Activated CD8-positive, alpha-beta memory T cell treated with anti-CD3 and anti-CD28 coated beads, Interleukin-2, amount 10 ng/mL, durations not matched to agents 7 days and 5 days (primary cell): ENCODE measurements at places on chromosomes 4 and X.

DNA sequence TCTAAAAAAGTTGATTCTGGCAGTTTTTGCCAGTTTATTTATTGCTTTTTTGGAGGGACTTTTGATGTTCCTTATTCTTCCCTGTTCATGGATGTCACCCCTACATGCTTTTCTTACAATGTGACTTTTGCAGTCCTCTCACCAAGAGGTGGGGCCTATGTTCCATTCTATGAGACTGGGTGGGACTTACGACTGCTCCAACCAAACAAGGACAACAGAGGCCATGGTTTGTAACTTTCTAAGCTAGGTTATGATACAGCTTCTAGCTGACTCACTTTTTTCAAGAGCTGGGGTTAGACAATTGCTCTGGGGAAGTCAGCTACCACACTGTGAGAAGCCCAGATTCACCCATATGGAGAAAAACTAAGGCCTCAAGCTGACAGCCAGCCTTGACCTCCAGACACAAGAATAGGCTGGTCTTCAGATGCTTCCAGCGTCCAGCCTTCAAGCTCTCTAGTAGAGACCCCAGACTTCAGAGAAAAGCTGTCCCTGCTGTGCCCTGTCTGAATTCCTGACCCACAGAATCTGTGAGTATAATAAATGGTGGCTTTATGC is 39.5 kb downstream of the ENOPH1 start:
- no peaks in the 10 kb centered on the region for H3K27me3 ChIP-seq
- no peak for DNase-seq
- no peak overlapping the region for H3K4me3 ChIP-seq
- no peaks in the 10 kb centered on the region for H3K4me1 ChIP-seq

DNA sequence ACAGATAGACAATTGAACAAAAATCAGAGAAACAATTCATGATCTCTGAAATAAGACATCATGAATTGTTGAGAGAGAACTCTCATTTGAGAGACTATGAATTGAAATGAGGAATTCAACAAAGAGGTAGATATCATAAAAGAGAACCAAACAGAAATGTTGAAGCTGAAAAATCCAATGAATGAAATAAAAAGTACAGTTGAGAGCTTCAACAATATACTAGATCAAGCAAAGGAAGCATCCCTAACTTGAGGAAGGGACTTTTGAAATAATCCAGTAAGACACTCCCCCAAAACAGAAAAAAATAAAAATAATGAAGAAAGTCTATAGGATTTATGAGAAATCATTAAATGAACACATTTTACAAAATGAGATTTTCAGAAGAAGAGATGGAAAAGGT is 310.0 kb upstream of the PCDH10 start:
- H3K4me3 ChIP-seq = no peak overlapping the region
- no peak for DNase-seq
- no peaks in the 10 kb centered on the region for H3K36me3 ChIP-seq
- no peaks in the 10 kb centered on the region for H3K4me1 ChIP-seq
- H3K27me3 ChIP-seq = no peaks in the 10 kb centered on the region

GRCh38 chrX:10620121-10620699 is at the start of gene MID1:
TSS of gene MID1 (minus strand) at chrX:10620585. CDS start at chrX:10567547, 53,038 bp downstream.
- peaks cover 53% of the 10 kb centered on the region for H3K27me3 ChIP-seq
- H3K27ac ChIP-seq = no peak within 1 kb of the TSS
- H3K4me1 ChIP-seq = peaks cover 4% of the 10 kb centered on the region
- no peaks in the 10 kb centered on the region for H3K36me3 ChIP-seq
- no peak within 1 kb of the TSS for H3K4me3 ChIP-seq
- no peak for DNase-seq

DNA sequence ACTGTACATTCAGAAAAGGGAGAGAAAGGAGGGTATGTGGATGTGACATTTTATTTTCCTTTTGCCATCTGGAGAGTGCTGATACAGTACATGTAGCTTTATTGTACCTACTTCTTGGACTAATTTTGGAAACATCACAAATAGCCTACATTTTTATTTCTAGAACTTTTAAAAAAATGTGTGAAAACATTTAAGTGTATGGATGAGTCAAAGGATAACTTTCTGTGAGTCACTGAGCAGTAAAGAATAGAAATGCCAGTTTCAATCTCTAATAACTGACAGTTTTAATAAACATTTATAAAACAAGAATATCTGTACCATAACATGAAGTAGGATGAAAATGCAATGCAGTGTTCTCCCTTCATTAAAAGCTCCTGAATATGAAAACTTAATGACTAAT is 374.4 kb upstream of the NWD2 start:
- H3K27me3 ChIP-seq = no peaks in the 10 kb centered on the region
- no peak overlapping the region for H3K4me3 ChIP-seq
- DNase-seq = no peak

- no peak overlapping the region for H3K27ac ChIP-seq
- H3K4me3 ChIP-seq = no peak overlapping the region
- peak; percentile 36 for DNase-seq
- peaks cover 66% of the 10 kb centered on the region for H3K36me3 ChIP-seq
- H3K4me1 ChIP-seq = peaks cover 4% of the 10 kb centered on the region
Observed at GRCh38 chrX:1442016-1442665, 10.6 kb downstream of the ASMTL start.

DNA sequence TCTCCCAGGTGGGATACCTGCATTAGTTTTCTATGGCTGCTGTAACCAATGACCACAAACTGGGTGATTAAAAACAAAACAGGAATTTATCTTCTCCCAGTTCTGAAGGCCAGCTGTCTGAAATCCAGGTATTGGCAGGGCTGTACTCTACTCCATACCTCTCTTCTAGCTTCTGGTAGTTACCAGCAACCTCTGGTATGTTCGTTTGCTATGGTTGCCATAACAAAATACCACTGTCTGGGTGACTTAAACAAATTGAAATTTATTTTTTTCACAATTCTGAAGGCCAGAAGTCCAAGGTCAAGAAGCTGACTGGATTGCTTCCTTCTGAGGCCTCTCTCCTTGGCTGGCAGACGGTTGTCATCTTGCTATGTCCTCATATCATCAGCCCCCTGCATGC is 642.1 kb upstream of the TENM3 start:
- H3K4me3 ChIP-seq = no peak overlapping the region
- H3K4me1 ChIP-seq = no peaks in the 10 kb centered on the region
- H3K27ac ChIP-seq = no peak overlapping the region
- H3K27me3 ChIP-seq = no peaks in the 10 kb centered on the region
